ENCODE measurements at places on chromosomes 4 and X.

DNA sequence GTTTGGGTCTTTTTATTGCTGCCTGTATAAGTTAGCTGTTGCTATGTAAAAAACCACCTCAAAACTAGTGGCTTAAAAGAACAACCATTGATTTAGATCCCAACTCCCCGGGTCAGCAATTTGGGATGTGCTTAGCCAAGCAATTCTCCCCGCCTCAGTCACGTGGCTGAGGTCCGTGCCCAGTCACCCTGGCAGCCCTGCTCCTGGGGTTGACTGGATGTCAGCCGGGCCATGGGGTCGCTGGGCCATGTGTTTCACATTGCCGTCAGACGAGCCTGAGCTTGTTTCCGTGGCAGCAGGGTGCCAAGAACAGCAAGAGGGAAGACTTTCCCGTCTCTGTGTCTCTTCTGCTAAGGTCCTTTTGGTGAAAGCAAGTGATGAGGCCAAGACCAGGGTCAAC lies 345.7 kb upstream of the FAT1 start:
- DNase-seq = no peak

- no peak for DNase-seq
Observed at GRCh38 chrX:12681047-12681446, 110.2 kb upstream of the PRPS2 start.

- DNase-seq = no peak
Observed at GRCh38 chr4:140000232-140000631, 153.8 kb downstream of the MAML3 start.

- no peak for DNase-seq
Observed at GRCh38 chr4:72971572-72971971, 97.9 kb downstream of the COX18 start.

- DNase-seq = no peak
Observed at GRCh38 chr4:163744861-163745260, 250.4 kb downstream of the TMA16 start.

- DNase-seq = no peak
Observed at GRCh38 chr4:129113919-129114318, 18.0 kb downstream of the C4orf33 start.

- no peak for DNase-seq
Observed at GRCh38 chr4:169627307-169627706, 6.9 kb downstream of the CLCN3 start.

- DNase-seq = no peak
Observed at GRCh38 chr4:80393970-80394250, 58.4 kb downstream of the CFAP299 start.

DNA sequence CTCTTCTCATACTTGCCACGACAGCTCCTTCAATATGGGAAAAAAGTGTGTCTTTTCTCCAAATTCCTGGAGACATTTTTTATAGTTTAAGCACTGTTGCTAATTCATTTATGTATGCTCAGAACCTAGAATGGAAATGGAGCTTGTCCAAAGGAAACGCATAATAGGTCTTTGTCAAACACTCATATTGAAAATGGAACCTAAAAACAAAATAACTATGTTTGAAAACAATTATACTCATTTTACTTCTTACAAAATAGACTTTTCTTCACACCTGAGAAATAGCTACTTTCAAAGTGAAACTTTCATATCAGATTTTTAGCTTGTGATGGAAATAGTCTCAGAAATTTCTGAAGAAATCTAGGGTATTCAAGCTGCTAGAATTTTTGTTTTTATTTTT lies 529.7 kb upstream of the BOD1L1 start:
- DNase-seq = no peak

DNA sequence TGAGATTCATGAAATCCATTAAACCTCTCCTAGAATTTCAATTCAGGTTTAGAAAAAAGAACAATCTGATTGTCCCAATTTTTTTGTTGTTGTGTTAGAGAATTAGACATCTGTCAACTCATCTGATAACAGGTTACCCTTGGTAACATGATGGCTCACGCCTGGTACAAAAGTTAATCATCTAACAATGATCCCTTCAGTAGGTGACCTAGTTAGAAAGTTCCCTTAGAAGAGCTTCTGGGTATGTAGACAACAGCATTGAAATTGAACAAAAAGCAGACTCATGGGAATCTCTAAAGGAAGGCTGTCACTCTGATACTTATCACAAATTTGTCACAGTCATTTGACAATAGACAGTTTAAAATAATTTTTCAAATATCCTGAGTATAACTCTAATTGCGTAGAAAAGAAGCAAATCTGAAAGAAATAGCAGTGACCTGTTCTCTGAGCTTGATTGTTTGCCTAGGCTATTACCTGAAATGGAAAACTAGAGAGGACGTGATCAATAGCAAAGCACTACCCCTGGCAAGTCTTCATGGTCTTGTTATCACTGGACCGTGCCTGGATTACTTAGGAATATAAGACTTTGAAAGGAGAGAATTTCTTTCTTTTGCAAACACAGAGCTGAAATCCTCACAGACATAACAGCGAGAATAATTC lies 880.4 kb upstream of the AGA start:
- no peak for DNase-seq

GRCh38 chrX:68508799-68509198 lies 9.9 kb downstream of the YIPF6 start:
- DNase-seq = no peak

GRCh38 chrX:135596495-135596894 lies 76.0 kb downstream of the INTS6L start:
- peak; percentile 45 for DNase-seq

- DNase-seq = no peak
Observed at GRCh38 chrX:101602077-101602476, 15.7 kb downstream of the ARMCX6 start.

GRCh38 chr4:80026100-80026499 lies 46.9 kb downstream of the ANTXR2 start:
- no peak for DNase-seq

DNA sequence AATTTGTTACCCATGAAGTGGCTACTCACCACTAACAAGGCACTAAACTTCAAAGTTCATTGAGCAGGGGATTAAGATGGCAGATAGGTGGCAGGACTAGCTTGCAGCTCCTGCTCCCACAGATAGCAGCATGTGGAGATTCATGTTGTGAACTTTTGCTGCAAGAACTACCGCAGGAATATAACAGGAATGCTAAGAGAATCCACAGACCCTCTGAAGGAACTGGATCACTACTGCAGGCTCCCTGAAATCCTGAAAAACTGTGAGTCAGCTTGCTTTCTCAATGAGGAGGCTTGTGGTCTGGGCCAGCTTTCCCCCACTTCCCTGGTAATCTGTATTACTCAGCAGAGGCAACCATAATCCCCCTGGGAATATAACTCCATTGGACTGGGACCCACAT lies 118.5 kb upstream of the VCX2 start:
- DNase-seq = no peak

DNA sequence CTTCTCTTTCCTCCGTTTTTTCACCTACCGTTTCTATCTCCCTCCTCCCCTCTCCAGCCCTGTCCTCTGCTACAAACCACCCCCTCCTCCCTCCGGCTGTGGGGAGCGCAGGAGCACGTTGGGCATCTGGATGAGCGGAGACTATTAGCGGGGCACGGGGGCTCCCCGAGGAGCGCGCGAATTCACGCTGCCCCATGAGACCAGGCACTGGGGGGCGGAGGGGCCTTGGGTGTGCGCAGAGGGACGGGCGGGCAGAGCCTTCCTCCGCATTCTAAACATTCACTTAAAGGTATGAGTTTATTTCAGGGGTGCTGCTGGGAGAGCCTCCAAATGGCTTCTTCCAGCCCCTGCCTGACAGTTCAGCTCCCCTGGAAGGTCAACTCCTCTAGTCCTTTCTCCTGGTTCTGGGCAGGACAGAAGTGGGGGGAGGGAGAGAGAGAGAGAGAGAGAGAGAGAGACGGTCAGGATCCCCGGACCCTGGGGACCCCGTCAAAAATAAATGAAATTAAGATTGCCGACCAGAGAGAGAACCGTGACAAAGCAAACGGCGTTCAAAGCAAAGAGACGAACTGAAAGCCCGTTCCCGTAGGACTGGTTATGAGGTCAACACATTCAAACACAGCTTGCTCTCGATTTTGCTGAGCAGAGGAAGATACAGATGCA lies 5.0 kb downstream of the SHOX start:
- no peak for DNase-seq

DNA sequence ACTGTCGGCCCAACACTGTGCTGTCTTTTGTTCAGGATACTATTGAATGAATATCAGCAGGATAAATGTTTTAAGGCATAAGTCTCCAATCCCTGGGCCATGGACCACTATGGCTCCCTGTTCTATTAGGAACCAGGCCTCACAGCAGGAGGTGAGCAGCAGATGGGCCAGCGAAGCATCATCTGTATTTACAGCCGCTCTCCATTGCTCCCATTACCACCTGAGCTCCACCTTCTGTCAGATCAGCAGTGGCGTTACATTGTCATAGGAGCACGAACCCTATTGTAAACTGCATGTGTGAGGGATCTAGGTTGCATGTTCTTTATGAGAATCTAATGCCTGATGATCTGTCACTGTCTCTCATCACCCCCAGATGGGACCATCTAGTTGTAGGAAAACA lies 3.7 kb upstream of the APLN start:
- no peak for DNase-seq

GRCh38 chr4:118799231-118799942 lies 36.5 kb downstream of the SEC24D start:
- no peak for DNase-seq

DNA sequence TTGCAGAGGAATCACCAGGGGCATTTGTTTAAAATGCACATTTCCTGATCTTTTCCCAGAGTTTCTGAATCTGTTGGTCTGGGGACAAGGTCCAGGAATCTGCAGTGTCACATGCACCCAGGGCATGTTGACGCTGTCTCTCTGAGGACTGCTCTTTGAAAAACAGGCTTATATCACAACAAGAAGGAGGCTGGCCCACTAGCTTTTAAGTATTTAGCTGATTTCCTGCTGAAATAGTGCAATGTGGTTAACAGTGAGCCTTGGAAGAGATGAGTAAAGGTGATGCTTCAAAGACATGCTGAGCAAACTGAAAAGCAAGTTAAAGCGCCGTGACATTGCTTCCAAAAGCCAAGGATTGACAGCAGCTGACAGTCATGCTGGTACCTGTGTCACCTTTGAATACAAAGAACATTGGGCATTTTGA lies 18.6 kb upstream of the SEPSECS start:
- no peak for DNase-seq

GRCh38 chrX:7109049-7109531 lies 38.4 kb upstream of the STS start:
- no peak for DNase-seq

GRCh38 chrX:39653691-39654090 lies 444.1 kb downstream of the BCOR start:
- no peak for DNase-seq

- no peak for DNase-seq
Observed at GRCh38 chr4:13540446-13541175, 3.7 kb downstream of the NKX3-2 start.

GRCh38 chrX:34288782-34289181 lies 156.7 kb upstream of the FAM47A start:
- no peak for DNase-seq

DNA sequence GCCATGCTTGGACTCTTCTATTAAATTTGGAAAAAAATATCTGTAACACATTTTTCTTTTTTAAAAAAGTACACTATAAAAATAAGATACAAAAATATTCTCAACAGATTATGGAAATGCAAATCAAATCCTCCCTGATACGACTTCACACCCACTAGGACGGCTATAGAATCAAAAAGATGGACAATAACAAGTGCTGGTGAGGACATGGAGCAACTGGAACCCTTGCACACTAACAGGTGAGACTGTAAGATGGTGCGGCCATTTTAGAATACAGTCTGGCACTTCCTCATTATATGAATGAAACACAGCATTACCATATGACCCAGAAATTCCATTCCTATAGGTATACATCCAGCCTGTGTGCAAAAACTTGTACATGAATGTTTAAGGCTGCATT lies 83.6 kb downstream of the GATB start:
- DNase-seq = no peak

DNA sequence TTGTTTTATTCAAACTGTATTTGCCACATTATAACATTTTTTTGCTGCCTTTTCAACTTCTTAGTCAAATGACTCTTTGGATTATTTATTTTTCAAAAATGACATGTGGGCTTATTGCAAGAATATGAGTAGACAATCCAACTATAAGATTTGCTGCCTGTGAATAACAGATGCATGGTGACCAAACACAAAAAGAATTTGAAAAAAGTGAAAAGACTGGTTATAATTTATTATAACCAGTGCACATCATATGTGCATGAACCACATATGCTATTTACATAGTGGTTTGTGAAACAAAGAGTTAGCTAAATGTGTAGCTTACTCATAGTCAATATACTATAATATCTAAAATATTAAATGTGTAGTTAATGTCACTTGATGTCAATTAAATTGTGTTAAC lies 2086.8 kb downstream of the ARAP2 start:
- DNase-seq = no peak

GRCh38 chr4:30630431-30630830 lies 89.7 kb upstream of the PCDH7 start:
- DNase-seq = no peak

DNA sequence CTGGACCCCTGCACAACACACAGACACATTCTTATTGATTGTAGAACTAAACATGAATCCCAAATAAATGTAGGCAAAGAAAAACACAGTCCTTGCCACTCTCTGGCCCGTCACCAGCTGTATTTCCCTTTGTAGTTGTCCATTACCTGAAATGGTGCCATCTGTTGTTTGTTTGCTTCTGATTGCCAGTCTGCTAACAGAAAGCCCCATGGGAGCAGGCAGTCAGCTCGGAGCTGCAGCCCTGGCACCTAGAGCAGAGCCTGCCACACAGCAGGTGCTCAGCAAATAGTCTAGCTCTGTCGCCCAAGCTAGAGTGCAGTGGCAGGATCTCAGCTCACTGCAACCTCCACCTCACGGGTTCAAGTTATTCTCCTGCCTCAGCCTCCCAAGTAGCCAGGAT lies 28.9 kb downstream of the CPLX1 start:
- no peak for DNase-seq

- no peak for DNase-seq
Observed at GRCh38 chr4:164700471-164700870, 53.5 kb upstream of the SMIM31 start.

GRCh38 chr4:18321956-18322530 lies 300.5 kb upstream of the LCORL start:
- DNase-seq = no peak

DNA sequence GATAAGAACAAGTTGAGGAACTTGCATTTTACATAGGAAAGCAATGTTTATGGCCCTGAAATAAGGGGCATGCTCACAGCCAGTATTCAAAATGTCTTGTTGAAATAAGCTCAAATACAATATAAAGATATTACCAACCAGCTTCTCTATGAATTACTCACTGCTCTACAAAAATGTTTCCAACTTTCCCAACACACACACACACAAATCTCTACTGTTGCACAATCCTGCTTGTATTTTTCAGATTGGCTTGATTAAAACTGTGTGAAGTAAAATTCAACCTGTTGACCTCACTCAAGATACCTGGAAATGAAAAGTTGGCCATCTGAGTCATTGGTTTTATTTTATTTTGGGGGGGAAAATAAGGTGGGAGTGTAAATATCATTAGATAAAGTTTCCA lies 128.6 kb downstream of the CHIC2 start:
- DNase-seq = no peak

GRCh38 chrX:103376979-103377324 lies 614 bp downstream of the BEX3 start:
- DNase-seq = no peak

Measured in liver (tissue), 10 donors.